ENCODE measurements at places on chromosomes 3 and 15. TPM values are rescaled to one million over a fixed set of nuclear protein-coding genes. Genes with fewer than 3 reads are reported as not detected.

The RBM15B gene
- 31.1 TPM for total RNA-seq

The NMD3 gene
- total RNA-seq: 45.0 TPM

DNA sequence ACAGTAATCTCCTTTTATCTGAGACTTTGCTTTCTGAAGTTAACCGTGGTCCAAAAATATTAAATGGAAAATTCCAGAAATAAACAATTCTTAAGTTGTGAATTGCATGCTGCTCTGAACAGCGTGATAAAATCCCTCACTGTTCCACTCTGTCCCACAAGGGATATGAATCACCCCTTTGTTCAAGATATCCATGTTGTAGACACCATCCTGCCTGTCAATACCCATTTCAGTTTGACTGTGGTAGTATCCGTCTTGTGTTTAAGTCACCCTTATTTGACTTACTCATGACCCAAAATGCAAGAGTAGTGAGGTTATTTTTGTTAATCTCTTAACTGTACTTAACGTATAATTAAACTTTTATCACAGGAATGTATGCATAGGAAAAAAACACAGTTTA lies 435.0 kb downstream of the SHQ1 start:
- H3K27me3 ChIP-seq: no peaks in the 10 kb centered on the region
- DNase-seq: no peak
- no peak overlapping the region for H3K4me3 ChIP-seq
- H3K4me1 ChIP-seq: peaks cover 48% of the 10 kb centered on the region
- H3K36me3 ChIP-seq: no peaks in the 10 kb centered on the region

DNA sequence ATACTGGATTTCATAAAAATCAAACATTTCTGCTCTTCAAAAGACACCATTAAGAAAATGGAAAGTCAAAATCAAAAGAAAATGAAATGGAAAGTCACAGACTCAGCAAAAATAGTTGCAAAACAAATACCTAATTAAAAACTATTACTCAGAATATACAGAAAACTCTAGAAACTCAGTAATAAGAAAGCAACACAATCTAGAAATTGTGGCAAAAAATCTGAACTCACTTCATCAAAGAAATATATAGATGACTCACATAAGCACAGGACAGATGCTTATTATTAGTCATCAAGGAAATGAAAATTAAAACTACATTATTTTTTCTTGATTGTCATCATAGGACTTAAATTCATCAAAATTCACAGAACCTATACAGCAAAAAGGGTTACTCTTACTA lies 430.0 kb downstream of the SHQ1 start:
- peaks cover 24% of the 10 kb centered on the region for H3K4me1 ChIP-seq
- H3K27me3 ChIP-seq: no peaks in the 10 kb centered on the region
- peaks cover 5% of the 10 kb centered on the region for H3K36me3 ChIP-seq
- no peak for DNase-seq
- no peak overlapping the region for H3K27ac ChIP-seq

DNA sequence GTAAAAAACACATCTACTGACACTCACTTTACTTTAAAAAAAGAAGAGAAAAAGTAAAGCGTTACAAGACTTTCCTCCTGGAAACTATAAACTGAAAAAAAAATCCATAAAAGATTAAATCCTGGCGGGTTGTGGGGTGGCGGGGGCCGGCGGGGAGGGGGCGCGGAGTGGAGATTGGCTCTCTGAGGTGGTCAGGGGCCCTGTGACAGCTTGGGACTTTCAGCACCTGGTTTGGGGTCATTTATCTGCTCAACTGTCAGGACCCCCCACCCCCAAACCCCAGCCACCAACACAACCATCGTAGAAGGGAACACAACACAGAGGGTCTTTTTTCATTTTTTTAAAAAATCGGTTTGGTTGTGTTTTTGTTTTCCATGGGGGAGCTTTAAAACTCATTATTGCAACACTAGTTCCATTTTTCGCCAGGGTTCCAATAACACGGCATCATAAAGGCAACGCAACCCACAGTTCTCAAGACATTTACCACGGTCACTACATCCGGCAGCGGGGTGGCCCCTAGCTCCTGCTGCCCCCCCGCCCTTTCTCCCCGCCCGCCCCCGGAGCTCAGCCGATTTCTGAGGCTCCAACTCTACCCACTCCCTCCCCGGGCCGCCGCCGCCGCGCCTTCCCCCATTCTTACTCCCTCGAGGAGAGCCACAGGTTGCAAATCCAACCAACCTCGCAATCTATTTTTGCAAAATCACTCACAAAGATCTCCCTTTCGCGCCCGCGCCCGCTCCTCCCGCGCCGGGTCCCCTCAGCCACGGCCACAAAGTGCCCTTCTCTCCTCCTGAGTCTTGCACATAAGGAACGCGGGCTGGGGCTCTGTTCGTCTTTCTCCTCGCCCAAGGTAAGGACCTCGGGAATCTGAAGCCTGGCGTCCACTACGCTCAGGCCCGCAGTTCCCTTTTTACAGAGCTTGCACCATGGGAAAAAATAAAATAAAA lies 1.8 kb downstream of the BCL6 start:
- peak; percentile 27 for DNase-seq
- H3K4me3 ChIP-seq: peak overlapping the region; percentile 100
- peaks cover 55% of the 10 kb centered on the region for H3K4me1 ChIP-seq
- H3K27me3 ChIP-seq: no peaks in the 10 kb centered on the region

DNA sequence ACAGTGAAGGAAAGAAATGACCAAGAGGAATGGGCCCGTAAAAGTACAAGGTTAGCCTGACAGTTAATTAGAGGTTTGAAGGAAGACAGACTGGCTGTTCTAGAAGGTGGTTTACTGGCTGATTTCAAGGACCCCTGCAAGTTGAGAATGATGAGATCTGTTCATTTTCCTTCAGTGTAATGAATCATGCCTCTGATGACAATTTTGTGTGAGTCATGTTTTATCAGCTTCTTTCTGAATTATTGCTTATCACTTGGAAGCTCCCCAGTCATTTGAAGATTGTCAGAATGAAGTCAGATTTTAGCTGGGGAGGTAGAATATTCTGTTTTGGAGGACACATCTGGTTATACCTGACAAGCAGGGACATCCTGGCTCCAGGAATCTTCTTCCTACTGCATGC lies 50.6 kb downstream of the DRD3 start:
- DNase-seq: no peak
- no peak overlapping the region for H3K27ac ChIP-seq
- H3K36me3 ChIP-seq: peaks cover 3% of the 10 kb centered on the region
- H3K27me3 ChIP-seq: peaks cover 8% of the 10 kb centered on the region
- peaks cover 2% of the 10 kb centered on the region for H3K4me1 ChIP-seq

- H3K27ac ChIP-seq: peak overlapping the region; percentile 97
- peaks cover 24% of the 10 kb centered on the region for H3K4me1 ChIP-seq
- H3K27me3 ChIP-seq: no peaks in the 10 kb centered on the region
- H3K36me3 ChIP-seq: no peaks in the 10 kb centered on the region
Measured at GRCh38 chr3:46541835-46542234, 24.3 kb downstream of the LRRC2 start.

- no peaks in the 10 kb centered on the region for H3K36me3 ChIP-seq
- H3K27me3 ChIP-seq: no peaks in the 10 kb centered on the region
Measured at GRCh38 chr3:42601896-42602581, 1.6 kb downstream of the NKTR start.

The LTF gene
- total RNA-seq: not detected

The MYZAP gene
- 0.15 TPM for total RNA-seq

DNA sequence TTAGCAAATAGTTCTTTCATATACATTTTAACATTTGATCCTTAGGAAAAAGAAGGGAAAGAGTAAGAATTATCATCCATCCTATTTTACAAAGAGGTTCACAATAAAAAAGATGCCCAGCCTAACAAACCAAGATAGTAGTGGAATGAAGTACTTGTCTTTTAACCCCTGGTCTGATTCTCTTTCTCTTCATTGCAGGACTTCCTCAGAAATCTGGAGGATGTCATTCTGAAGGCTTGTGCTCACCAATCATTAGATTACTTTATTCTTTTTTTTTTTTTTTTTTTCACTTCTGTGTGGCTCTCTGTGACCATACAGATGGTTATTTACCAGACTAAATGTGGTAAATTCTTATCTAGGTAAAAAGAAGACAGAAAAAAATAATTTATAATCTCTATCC lies 7.0 kb downstream of the HDGFL3 start:
- H3K4me1 ChIP-seq: peaks cover 16% of the 10 kb centered on the region
- peaks cover 15% of the 10 kb centered on the region for H3K27me3 ChIP-seq
- peak overlapping the region; percentile 93 for H3K27ac ChIP-seq
- H3K4me3 ChIP-seq: peak overlapping the region; percentile 39
- no peaks in the 10 kb centered on the region for H3K36me3 ChIP-seq

The MED12L gene
- 1.8 TPM for total RNA-seq

- no peaks in the 10 kb centered on the region for H3K27me3 ChIP-seq
- no peak for DNase-seq
- H3K4me1 ChIP-seq: peaks cover 51% of the 10 kb centered on the region
- H3K36me3 ChIP-seq: peaks cover 2% of the 10 kb centered on the region
- peak overlapping the region; percentile 56 for H3K4me3 ChIP-seq
Measured at GRCh38 chr3:45975686-45976085, 19.9 kb downstream of the FYCO1 start.

DNA sequence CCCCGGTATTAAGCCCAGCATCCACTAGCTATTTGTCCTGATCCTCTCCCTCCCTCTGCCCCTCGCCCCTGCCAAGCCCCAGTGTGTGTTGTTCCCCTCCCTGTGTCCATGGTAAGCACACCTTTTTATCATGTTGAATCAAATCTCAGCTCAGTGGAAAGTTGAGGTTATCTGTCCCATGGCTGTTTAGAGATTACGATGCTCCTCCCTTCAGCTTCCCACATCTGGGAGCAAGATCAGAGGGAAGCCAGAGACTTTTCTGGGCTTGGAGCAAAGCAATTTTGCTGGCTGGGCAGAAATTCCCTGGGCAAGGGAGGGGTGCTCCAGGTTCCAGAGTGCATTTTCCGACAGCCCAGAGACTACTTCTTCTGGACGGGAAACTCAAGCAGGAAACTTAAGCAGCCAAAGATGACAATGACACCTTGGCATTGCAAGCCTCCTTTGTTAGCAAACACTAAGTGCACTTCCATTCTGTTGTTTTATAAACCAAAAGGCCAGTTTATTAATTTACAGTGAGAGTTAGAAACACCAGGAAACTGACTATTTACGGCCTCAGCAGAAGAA lies 104.5 kb downstream of the MESD start:
- H3K27ac ChIP-seq: no peak overlapping the region
- peaks cover 14% of the 10 kb centered on the region for H3K4me1 ChIP-seq
- peaks cover 9% of the 10 kb centered on the region for H3K36me3 ChIP-seq
- DNase-seq: no peak
- H3K4me3 ChIP-seq: no peak overlapping the region

GRCh38 chr15:40325700-40326099 lies 2.2 kb downstream of the INAFM2 start:
- H3K4me1 ChIP-seq: peaks cover 24% of the 10 kb centered on the region
- DNase-seq: no peak
- H3K36me3 ChIP-seq: no peaks in the 10 kb centered on the region
- no peak overlapping the region for H3K4me3 ChIP-seq
- no peaks in the 10 kb centered on the region for H3K27me3 ChIP-seq

DNA sequence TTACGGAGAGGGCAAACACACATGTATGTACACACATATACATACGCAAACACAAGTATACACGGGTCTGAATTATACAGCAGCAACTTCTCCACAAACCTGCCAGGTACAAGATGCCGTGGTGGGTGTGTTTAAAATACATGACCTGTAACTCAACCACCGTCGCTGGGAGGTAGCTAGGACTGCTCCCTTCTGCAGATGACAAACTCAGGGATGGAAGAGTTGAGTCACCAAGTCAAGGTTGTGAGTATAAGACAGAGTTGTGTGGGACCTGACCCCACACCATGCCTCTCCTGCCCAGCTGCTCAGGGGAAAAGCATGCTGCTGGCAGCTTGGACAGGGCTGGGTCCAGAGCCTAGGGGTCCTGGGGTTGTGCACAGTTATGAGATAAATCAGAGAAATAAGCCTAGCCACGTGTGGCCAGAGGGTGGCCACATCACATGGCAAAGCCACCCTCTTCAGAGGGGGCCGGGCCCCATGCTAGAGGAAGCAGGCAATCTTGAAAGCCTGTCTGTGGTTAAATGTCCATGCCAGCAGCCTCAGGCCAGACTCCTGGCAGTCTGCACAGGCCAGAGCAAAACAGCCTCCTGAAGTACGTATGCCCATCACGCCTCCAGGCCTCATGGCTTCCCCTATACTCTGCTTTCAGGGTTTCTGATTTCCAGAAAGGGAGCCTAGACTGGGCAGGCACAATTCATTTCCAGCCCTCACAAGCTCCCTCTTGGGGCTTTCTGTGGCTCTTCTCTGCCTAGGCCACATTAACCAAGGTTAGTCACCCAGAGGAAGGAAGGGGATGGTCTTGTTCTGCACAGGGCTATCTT lies 107.7 kb upstream of the RPL32 start:
- H3K27ac ChIP-seq: peak overlapping the region; percentile 63
- no peaks in the 10 kb centered on the region for H3K36me3 ChIP-seq
- no peak overlapping the region for H3K4me3 ChIP-seq

The COL6A5 gene
- not detected for total RNA-seq

The C3orf49 gene
- total RNA-seq: not detected

- H3K27me3 ChIP-seq: peaks cover 34% of the 10 kb centered on the region
- DNase-seq: no peak
- no peaks in the 10 kb centered on the region for H3K4me1 ChIP-seq
- no peak overlapping the region for H3K27ac ChIP-seq
Measured at GRCh38 chr3:124402791-124403190, 327.5 kb upstream of the UMPS start.

Measured in T-helper 17 cell (primary cell).